Activated B cell treated with CpG ODN at 0.5 μM for 24 hours (primary cell): ENCODE measurements at places on chromosomes 11 and 22.

DNA sequence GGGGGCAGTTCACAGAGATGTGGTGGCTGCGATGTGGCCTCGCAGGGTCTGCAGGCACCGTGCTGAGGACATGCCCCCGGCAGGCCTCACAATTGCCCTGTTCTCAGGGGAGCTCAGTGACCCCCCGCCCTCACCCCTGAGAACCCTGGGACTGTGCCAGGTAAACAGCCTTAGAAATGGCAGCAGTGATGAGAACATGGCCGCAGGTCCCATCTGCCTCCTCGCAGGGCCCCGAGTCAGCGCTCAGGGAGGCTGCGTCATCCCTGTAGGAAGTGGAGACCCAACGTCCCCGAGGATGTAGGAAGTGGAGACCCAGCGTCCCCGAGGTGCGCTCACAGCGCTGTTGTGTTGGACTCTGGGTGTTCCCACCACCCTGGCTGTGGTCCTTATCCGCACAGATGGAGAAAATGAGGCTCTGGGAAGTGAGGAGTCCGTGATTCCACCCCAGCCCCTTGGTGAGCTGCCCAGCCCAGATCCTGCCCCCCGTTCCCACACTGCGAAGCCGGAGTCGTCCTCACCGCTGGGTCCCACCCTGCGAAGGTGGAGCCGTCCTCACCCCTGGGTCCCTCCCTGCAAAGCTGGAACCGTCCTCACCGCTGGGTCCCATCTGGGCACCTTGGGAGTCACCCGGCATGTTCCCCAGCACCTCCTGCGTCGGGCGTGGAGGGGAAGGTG lies 1086.8 kb downstream of the BRD1 start:
- no peak for DNase-seq

- DNase-seq, result no peak
These were observed 69.9 kb downstream of the MPPED1 start for GRCh38 chr22:43481568-43482317.

DNA sequence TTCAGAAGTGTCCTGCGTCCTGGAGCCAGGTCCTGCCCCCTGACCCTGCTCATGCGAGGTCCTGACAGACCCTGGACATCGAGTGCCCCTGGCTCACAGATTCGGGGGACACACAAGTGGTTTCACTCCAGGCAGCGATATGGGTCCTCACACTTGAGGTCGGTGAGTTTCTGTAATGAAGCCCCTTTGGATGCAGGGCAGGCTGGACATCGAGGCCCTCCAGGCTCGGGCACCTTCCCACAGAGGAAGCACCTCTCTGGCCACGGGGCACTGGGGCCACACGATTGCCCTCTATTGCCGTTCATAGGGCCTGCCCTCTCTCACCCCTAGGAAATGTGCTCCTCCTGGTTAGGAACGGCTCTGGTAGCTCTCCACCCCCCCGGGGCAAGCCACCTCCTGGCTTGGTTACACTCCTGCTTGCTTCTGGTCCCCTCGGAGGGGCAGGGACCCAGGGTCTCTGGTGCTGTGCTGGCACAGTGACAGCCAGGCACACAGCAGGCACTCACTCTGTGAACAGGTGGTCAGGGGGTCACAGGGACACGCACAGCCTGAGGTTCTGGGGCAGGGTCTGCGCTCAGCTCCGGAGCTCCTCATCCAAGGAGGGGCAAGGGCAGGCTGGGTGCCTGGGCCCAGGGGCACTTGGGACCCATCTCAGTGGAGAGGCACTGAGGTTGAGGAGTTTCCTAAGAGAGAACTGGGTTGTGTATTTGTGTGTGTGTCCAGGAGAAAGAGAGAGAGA lies 907.7 kb downstream of the BRD1 start:
- DNase-seq, result no peak

DNA sequence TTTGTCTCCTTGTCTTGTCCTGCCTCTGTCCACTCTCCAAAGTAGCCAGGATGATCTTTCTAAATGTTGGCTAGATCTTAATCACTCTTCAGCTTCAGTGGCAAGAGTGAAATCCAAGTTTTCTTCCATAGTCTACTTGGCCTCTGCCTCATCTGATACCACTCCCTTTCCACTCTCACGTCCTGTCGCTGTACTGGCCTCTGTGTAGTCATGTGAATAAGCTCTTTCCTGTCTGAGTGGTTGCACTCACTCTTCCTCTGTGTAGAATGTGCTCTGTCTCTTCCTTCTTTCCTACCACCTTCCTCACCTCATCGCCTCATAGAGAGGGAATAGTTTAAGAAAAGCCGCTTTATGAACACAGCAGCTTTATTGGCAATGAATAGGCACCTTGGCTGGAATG lies 86.5 kb downstream of the WNT11 start:
- no peak for DNase-seq

DNA sequence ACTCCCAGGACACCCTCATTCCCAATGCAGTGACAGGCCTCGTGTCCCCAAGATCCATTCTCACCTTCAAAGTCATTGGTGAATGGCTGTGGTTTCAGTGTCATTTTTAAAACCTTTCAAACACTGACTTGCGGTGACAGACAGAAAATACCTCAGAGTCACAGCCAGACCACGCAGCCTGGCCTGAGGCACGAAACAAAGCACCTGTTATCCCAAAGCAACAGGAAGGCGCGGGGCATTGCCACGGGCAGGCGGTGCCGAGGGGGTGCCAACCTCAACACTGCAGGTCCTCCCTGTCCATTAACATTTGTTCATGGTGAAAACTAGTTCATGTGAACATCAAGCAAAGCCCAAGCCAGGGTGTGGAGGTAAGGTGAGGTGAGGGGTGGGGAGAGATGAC lies 38.2 kb downstream of the RPUSD4 start:
- DNase-seq, result no peak

DNA sequence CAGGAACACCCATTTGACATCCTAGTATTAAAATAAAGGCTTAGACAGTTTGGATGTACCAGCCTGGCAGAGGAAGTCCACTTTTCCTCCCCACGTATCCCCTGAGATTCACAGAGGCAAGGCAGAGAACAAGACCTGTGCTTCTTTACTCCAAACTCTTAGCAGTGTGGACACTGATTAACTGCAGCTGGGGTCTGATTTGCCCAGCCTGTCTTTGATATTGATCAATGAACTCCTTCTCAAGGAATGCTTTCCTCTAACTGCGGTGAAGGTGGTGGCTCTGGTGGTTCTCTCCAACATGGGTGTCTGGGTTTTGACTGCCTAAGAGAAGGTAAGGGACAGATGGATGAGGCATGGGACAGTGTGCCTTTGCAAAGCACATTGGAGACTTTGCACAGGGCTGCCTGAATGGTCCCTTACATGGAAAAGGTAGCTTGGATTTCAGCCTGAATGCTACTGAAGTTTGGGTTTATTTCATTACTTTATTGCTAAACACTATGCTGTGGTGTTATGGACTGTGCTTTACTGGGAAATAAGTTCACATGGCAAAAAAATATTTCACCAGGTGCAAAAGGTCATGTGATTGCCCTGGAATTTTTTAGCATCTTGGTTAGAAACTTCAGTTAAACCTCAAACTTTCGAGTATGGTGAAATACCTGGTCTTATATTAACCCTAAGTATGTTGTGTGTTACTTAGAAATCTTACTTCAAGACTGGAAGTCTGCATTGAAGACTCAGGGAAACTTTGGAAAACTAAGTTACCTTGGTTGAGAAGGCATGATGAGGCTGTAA lies 1.8 kb downstream of the GAS2 start:
- no peak for DNase-seq

- no peak for DNase-seq
These were observed 804 bp downstream of the APIP start for GRCh38 chr11:34915136-34916014.

DNA sequence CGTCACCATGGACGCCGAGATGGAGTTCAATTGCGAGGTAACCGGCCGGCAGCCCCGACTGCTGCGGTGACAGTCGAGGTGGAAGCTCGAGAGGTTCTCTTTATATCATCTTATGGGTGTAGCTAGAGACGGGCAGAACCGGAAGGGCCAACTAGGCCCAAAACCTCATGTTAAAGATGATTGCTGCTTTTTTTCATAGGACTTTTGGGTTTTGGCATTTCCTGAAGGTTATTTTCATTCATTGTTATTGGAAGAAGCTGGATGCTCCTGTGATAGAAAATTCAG lies 585 bp downstream of the NF2 start:
- no peak for DNase-seq

DNA sequence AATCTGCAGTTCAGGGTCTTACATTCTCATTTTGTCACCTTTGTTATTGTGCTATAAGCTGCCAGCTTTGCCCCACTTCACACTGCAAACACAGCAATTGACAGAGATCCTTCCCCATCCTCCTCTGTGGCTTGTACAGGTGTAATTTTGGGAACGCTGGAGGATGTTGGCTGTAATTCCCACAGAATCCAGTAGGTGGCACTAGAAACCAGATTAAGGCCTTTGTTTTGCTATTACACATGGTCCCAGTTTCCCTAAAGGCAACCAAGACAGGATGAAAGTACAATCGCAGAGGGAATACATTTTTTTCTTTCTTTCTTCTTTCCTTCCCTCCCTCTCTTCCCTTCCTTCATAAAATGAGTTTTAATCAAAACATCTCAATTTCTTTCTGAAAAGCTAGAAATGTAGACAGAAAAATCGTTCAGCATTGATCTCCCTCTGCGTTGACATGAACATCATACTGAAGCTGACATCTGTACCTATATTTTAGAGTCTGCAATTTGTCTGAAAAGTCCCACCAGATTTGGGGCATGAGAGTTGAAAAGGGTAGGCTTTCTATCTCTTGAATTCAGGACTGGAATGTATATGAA lies 21.3 kb upstream of the NELL1 start:
- no peak for DNase-seq

- DNase-seq, result no peak
These were observed 218.8 kb upstream of the C11orf87 start for GRCh38 chr11:109203176-109203575.
